ENCODE measurements at places on chromosomes 3 and 15.

- DNase-seq, result no peak
These were observed 53.4 kb downstream of the USP13 start for GRCh38 chr3:179706233-179706632.

- DNase-seq, result no peak
These were observed 1384.0 kb downstream of the ZPLD1 start for GRCh38 chr3:103818800-103819199.

- DNase-seq, result no peak
These were observed 71.2 kb upstream of the GOLGA8B start for GRCh38 chr15:34654625-34655024.

- no peak for DNase-seq
These were observed 4.6 kb upstream of the TPRG1 start for GRCh38 chr3:189167027-189167766.

DNA sequence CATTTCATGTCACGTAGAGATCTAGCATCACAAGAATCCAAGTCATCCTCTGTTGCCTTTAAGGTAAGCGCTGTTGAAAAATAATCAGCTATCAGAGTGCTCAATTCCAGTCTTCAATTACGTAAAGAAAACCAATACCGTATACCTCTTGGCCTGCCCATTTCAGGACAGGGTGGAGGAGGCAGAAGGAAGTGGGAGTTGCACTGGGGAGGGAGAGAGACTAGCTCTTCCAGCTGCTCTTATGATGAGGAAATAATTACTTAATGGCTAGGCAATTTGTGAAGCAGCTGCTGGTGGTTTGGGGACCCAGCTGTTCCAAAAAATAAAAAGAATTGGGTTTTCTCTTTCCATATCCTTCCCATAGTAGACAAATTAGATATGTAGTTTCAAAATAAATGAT is 365.8 kb upstream of the MCTP2 start:
- DNase-seq, result no peak

DNA sequence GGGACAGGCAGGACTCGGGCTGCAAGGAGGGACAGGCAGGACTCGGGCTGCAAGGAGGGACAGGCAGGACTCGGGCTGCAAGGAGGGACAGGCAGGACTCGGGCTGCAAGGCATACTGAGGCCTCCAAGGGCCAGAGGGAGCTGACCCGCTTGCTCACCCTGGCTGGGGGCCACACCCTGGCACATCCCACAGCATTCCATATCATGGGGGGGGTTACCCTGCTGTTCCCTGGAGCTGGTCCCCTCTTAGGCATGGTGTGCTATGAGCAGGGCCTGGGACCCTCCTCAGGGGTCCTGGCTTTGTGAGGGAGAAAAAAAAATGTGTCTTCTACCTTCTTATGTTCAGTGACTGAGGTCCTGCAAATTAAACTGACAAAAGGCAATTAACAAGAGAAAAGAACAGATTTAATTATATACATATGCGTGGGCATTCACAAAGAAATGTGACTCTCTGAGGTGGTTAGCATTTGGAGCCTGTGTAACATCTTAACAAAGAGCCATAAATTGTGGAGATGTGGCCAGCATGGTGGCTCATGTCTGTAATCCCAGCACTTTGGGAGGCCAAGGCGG is 97.6 kb upstream of the ALDH1A3 start:
- no peak for DNase-seq

DNA sequence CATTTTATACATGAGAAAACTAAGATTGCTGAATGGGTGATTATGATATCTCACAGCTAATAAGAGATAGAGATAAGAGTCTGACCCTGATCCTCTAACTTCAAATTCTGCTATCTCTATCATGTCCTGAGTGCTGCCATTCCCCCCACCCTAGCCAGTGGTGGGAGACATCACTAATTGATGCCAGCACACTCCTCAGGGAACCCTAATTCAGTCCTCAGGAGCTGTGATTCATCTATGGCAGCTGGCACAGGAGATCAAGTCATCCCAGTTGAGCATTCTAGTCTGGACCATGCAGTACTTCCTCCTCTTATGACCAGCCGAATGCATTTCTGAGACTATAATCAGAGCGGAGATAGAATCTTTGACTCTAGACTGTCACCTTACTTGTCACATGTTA is 71.9 kb downstream of the SYNM start:
- DNase-seq, result no peak

DNA sequence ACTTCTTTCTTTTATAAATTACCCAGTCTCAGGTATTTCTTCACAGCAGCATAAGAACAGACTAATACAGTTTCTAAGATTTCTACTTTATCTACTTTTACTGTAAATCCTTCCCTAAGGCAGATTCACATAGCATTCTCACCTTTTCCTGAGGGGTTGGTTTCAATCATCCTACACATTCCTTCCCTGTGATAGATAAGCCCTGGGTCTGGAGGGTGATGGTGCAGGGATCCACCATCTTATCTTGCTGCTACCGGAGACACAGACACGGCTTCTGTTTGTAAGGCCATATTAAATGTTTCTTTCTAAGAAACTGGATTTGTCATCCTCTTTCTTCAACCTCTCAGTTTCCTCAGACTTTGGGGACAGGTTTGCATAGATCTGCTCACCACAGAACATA is 6.1 kb downstream of the IQCF5 start:
- no peak for DNase-seq

GRCh38 chr3:156148946-156149381 is 28.6 kb downstream of the KCNAB1 start:
- no peak for DNase-seq

- no peak for DNase-seq
These were observed 97.9 kb upstream of the CGNL1 start for GRCh38 chr15:57278439-57278838.

Measured in C1 segment of cervical spinal cord (tissue), 14 donors.